G401 (cell line): ENCODE measurements at places on chromosomes 12 and 14. TPM values are rescaled to one million over a fixed set of nuclear protein-coding genes. Genes with fewer than 3 reads are reported as not detected.

TCL1B gene
- total RNA-seq, result not detected in 2 replicates

DNA sequence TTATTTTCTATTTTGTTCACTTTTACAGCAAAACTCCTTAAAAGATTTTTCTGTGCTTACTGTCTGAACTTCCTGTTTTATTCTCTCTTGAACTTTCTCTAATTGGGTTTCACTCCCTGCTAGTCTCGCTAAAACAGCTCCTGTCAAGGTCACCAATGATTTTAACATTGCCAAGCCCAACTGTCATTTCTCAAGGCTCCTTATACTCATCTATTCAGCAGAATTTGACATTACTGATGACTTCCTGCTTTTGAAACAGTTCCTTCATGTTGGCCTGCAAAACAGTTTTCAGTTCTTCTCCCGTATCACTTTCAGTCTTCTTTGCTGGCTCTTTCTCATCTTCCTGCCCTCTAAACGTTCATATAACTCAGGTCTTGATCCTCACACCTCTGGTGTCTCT is 268.5 kb upstream of the USP15 start:
- DNase-seq, result no peak

C12orf50 gene
- not detected in 2 replicates for total RNA-seq

FAR2 gene
- total RNA-seq, result not detected in 2 replicates

GRCh38 chr12:75792687-75793086 is 238.9 kb downstream of the PHLDA1 start:
- no peak for DNase-seq

DNA sequence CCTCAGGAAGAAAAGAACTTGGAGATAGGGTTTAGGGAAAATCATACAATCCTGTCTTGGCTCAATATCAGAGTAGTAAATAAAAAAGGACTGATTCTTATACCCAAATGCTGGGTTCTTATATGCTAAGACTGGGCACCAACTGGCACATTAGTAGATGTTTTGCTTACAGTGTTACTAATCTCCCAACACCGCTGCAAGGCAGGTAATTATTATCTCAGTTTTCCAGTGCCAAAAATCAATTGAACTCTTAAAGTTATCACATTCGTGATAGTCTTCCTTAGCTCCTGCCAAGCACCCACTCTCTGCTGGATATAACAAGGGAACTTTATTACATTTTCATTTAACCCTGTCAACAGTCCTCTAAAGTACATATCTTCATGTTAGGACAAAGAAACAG is 25.0 kb upstream of the HIGD1C start:
- DNase-seq, result peak; percentile 23

DNA sequence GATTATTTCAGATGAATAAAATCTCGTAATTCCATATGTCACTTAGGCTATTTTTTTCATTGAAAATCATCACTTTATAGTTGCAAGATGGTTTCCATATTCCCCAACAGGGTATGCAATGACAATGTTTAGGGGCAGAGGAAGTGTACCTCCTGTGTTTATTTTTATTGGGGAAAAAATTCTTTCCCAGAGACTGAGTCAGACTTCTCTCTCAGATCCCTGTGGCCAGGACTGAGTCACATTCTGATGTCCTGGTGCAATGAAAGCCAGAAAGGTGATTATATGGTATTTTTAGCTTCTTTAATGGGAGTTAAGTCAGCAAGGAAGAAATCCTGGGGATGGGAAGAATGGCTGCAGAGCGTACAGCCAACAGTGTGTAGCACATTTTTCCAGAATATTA is 196.9 kb upstream of the ALG10 start:
- DNase-seq, result no peak

GRCh38 chr12:25427337-25428249 is 125.5 kb downstream of the LMNTD1 start:
- no peak for DNase-seq

NRL gene
- total RNA-seq, result 1.3 and 2.8 TPM in 2 replicates

GRCh38 chr14:106067935-106068334 is 541.6 kb downstream of the TMEM121 start:
- DNase-seq, result no peak

DNA sequence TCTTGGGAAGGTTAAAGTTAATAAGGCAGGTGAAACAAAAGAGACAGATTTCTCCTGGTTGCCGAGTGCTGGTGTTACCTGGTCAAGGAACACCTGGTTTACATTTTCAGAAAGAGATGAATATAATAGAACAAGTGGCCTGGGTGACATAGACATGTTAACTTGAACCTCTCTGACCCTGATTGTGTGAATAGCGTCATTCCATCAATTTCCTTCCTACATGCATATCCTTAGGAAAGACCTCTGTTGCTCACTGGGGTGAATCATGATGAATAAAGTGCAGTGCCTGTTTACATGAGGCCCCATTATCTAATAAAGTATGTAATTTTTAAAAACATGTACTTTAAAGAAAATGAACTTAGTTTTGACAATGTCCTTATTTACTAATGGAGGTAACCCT is 1822.9 kb upstream of the FLRT2 start:
- no peak for DNase-seq

PZP gene
- total RNA-seq, result not detected in 2 replicates

PRB2 gene
- not detected in 2 replicates for total RNA-seq

SLCO1B1 gene
- total RNA-seq, result not detected in 2 replicates

KIF21A gene
- 9.6 and 11.0 TPM in 2 replicates for total RNA-seq

DNA sequence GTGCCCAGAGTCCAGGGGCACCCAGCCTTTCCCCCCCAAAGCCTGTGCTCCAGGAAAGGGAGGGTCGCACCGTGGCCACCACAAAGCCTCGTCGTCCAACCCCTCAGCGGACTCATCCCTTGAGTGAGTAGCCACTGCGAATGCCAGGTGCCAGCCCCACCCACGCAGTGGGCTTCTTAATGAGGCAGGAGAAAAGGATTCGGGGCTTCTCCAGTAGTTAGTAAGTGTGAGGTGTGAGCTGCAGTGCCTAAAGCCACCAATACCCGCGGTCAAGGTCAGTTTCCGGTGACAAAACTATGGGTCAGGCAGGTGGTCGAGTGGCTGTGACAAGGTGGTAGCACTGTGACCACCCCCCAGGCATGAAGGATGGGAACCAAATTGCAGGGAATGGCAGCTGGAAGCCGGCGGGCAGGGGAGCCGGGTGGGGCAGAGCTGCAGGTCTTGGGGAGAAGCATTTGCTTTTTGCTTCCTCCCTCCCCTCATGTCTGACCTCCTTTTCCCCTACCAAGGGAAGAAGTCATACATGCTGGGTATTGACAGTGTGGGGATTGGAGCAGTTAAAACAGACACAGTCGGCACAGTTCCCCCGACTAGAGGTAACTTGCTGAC is 8.0 kb downstream of the RAN start:
- DNase-seq, result no peak

AKAP6 gene
- total RNA-seq, result 0.06 and 2.3 TPM in 2 replicates

DNA sequence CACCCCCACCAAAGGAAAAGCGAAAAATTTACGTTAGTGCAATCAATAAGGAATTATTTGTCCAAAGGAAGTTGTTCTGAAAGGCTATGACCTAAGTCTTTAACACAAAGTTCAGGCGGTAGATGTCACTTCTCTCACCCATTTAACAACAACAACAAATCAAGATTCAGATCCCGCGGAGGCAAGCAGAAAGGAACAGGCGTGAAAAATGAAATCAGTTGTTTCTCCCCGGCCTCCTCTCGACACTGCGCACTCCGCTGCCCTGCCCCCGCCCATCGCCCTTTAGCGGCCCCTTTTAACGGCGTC is 1.4 kb downstream of the DENND5B start:
- no peak for DNase-seq

GRCh38 chr12:52611080-52611468 is 7.3 kb downstream of the KRT73 start:
- DNase-seq, result no peak

- DNase-seq, result peak; percentile 32
These were observed 55.8 kb upstream of the VRK1 start for GRCh38 chr14:96741151-96741977.

DNA sequence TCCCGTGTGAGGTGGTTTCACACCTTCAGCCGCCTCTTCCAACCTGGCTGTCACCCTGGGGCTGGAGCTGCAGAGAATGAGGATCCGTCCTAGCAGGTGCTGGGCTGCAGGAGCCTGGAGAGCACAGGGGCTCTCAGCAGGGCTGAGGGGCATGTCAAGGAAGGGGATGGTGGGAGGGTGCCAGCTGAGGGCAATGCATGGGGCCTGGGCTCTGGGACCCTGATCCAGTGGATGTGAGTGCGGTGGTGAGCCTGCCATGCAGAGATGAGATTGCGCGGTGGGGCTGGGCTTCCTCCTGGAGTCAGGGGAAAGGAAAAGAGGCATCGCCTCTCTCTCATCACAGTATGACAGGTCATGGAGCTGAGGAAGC is 31.5 kb downstream of the ANAPC7 start:
- DNase-seq, result no peak

DNA sequence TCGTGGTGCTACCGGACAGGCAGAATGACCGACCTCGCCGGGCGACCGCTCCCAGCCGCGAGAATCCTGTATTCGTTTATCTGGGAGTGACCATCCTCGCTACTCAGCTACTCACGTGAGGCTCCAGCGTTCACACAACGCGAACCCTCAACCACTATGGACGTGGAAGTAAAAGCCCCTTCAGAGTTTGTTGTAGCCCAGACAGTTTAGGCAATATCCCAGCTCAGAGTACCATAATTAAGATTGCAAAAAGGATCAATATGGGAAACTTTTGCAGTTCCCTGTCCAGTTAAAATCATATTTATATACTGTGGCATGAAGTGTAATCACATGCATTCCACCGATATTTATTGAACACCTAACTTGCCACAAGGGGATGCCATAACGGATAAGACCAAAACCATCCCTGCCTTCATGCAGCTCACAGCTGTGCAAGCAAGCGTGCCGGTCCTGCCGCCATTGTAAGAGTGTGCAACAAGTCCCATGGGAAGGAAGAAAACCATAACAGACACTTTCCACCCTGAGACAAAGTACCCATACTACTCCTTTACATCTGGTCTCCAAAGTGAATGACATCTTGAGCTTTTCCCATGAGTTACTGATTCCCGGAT is 938 bp upstream of the MAX start:
- DNase-seq, result no peak

CLMN gene
- total RNA-seq, result not detected in 2 replicates

CIT gene
- total RNA-seq, result 11.3 and 27.2 TPM in 2 replicates

NXPH4 gene
- 0.49 TPM in 1 of 2 replicates, not detected in the other for total RNA-seq
